Stimulated activated CD4-positive, alpha-beta T cell treated with anti-CD3 and anti-CD28 coated beads, Interleukin-2, amount 100 ng/mL, for 48 hours (primary cell): ENCODE measurements at places on chromosomes 3 and 15.

- DNase-seq, result no peak
Observed at GRCh38 chr15:40845511-40846284, 1.9 kb downstream of the SPINT1 start.

DNA sequence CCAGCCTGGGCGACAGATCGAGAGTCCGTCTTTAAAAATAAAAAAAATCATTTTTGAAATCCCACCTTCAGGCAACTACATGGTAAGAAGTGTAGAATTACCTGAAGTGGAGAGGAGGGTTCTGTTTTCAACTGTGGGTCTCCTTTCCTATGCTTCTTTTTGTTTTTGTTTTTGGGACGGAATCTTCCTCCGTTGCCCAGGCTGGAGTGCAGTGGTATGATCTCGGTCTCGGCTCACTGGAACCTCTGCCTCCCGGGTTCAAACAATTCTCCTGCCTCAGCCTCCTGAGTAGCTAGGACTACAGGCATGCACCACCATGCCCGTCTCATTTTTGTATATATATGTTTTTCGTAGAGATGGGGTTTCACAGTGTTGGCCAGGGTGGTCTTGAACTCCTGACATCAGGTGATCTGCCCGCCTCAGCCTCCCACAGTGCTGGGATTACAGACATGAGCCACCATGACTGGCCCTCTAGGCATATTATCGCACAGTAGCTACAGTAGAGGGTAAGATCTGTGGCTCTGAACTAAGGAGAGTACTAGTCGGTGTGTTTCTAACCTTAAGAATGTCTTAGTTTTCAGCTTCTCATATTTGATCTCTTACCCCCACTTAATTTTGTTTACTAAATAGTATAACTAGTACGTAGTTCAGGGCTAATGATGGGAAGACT, 8.5 kb downstream of the EBLN2 start:
- DNase-seq, result no peak

GRCh38 chr3:12483410-12483809, 870 bp upstream of the TSEN2 start:
- no peak for DNase-seq

GRCh38 chr15:41876007-41876406, 17.8 kb downstream of the SPTBN5 start:
- DNase-seq, result no peak

DNA sequence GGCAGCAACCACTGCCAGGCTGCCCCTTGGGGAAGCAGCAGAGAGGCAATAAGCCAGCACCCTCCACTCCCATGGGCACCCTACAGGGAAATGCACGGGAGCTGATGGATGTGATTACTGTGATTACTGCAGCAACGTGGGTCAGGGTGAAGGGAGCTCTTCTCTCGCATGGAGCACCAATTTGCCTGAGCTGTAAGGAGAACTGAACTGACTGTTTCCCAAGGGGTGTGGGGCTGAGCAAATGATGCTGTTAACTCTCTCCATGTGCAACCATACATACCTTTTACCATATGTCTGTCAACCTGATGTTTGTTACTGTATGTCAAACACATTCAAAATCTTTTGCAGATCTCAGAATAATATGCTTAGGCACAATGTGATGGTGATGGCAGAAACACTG, 680.6 kb downstream of the SQOR start:
- no peak for DNase-seq

- no peak for DNase-seq
Observed at GRCh38 chr3:169390741-169391305, 272.7 kb downstream of the MECOM start.

GRCh38 chr3:106425026-106425425, 556.2 kb upstream of the CBLB start:
- DNase-seq, result no peak

DNA sequence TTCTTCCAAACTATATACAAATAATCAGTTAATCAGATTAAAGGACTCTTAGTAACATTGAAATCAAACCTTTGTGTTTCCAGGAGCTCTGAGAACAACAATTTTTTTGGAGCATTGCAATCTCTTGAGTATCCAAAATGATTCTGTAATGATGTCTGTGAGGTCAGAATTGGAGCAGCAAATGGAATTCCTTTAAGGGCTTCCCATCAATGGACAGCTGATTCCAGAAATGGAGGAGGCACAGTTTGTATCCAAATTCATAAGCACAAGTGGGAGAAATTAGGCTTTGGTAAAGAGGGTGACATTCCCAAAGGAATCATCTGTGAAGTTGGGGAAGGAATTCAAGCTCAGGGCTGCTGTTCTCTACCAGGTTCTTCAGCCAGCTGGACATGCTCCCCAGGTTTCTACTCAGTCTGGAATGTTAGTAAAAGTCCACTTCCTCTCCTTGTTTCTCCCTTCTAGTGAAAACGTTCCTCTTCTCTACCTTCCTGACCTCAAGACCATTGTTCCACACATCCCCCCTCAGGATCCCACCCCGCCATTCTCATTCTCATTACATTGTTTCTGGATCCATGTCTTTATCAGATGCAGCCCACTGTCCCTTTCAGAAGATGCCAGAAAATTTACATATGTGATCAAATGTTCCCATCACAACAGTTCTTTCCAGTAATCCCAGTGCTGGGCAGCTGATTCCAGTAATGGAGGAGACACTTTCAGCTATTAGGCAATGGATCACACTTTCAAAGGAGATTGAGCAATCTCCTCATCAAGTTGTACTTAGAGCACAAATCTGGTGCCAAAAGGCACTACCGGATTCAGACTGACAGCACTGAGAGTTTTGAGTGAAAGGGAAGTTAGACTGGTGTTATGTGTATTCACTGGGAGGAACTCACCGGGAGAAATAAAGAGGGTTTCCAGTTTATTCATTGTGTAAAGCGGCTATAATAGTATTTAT, 391.3 kb upstream of the TPRG1 start:
- DNase-seq, result no peak

- no peak for DNase-seq
Observed at GRCh38 chr3:135140591-135140990, 345.5 kb downstream of the EPHB1 start.

- no peak for DNase-seq
Observed at GRCh38 chr3:32437896-32438295, 46.2 kb downstream of the CMTM7 start.

GRCh38 chr3:193446965-193447602, 68.5 kb upstream of the ATP13A5 start:
- no peak for DNase-seq

- no peak for DNase-seq
Observed at GRCh38 chr3:156416846-156417558, 137.9 kb downstream of the SSR3 start.

GRCh38 chr15:73978896-73979295, 13.2 kb downstream of the STOML1 start:
- DNase-seq, result no peak

GRCh38 chr3:156811089-156811862, 14.9 kb upstream of the LEKR1 start:
- no peak for DNase-seq
